ENCODE measurements at places on chromosomes 1 and 21.
A peak's percentile ranks its signal among the peaks of the same experiment; 100 is the strongest.

DNA sequence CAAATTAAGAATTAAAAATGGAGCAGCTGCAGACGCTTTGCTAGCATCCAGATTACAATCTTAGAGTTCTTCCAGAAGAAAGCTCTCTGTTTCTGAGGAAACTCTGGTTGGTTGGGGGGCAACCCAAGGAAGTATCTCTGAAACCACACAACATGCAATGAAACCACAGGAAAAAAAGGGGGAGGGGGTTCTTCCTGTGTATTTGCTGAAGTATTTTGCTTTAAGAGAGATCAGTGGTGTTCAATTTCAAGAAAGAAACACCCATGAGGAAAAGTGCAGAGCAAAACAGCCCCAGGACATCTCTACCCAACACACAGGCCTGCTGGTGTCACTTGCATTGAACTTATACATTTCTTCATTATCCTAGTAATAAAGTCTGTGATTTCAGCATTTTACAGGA, 19.7 kb upstream of the TIAM1 start:
- no peak for DNase-seq

DNA sequence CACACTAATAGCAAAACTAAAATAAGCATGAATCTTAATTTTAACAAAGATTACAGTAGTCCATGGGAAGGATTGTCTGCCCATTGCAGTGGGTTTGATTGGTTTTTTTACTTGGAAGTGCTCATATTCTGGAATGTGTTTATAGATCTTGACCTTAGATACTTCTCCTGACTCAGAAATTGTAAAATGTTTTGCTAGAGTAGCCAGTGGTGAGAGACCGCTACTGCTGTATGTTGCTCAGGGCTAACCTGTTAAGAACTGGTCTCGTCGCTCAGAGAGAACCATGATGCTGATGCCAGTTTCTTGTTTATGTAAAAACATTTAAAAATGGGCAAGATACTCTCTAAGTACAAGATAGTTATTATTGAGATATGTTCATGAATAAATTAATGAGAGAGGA, 99.9 kb downstream of the ROR1 start:
- no peak for DNase-seq

GRCh38 chr21:33406493-33406892, 3.3 kb downstream of the IFNGR2 start:
- no peak for DNase-seq

DNA sequence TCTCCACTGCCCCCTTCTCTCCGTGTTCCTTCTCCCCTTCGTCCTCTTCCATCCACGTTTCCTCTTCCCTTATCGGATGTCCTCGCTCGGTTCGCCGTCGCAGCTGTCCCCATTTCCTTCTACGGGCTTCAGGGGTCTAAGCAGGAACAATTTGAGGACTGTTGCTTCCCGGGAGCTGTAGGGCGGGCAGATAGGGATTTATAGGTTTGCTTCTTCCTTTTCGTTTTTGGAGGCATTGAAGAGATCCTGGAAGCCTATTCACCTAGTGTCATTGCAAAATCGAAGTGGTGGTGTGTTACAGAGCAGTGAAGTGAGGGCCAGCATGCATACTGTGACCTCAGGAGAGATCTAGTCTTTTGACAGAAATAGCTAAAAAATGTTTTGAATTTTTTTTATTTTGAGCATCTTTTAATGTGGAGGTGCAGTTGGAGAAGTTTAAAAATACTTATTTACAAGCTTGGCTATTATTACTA, 897 bp downstream of the ZYG11B start:
- peak; percentile 10 for DNase-seq

DNA sequence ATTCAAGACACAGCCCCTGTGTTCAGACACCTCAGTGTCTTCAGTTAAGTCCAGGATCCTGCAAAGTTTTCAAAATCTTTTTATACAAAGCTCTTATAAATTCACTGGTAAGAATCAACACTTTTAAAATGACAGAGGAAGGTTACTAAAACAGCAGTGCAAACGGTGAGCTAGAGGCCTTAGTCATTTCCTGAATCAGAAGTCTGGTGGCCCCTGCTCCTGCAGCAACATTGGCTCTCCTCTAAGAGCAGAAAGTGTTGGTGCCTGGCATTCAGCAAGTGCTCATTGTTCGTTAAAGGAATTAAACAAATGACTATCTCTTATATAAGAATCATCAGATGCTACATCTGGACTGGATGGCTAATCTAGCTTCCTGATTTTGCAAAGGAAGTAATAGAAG, 282.9 kb downstream of the PTGER3 start:
- DNase-seq: no peak

DNA sequence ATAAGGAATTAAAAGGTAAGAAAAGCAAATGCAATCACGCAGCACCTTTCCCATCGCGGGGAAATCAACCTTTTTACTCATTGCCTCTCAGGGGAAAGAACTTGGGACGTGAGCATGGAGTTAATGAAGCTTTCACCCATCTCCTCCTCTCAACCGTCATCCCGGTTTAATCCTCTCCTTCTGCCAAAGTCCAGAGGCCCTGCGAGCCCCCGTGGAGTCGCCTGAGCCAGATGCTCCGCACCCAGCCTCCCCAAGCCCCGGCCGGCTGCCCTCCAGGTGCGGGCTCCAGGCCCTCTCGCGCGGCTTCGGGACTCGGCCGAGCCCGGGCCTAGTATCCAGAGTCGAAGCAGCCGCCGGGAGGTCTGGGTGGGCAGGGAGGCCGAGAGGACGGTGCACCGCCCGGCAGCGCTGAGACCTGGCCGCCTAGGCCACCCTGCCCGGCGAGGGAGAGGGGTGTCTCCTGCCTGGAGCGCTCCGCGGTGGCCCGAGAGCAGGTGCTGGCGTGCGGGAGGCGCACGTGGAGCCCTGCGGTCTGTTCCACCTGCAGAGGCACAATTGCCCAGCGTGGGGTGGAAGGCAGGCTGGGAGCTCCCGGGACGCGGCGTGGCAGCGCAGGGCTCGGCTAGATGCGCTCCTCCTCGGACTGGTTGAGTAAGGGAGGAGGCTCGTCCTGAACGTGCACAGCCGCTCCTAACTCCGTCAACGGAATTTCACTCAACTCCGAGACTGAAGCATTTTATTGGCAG, 218.5 kb downstream of the SDCCAG8 start:
- DNase-seq: no peak

DNA sequence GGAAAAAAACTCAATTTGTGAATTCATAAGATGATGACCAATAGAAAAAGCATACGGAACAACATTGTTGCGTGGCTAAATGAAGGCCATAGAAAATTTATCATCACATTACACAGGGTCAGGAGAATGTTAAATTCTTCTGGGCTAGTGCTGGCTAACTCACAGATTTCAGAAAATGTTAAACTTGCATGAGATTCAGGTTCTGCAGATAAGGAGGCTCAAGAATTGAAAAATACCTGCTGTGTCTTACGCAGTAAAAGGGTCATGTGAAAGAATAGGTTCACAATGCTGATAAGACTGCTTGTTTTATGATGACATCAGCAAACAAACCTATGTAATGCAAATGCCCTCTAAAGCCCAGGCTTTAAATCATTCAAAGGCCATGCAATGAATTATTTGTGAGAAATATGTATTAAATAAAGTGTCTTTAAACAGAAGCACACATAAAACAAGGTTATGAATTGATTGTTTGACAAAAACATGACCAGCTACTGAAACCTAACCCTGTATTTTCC, 378.8 kb downstream of the USP25 start:
- no peak for DNase-seq

Measured in dermis microvascular lymphatic vessel endothelial cell (primary cell).